Stromal cell of bone marrow (primary cell): ENCODE measurements at places on chromosomes 3 and 15.

GRCh38 chr3:120144267-120144666, 50.0 kb upstream of the GSK3B start:
- DNase-seq, result no peak

DNA sequence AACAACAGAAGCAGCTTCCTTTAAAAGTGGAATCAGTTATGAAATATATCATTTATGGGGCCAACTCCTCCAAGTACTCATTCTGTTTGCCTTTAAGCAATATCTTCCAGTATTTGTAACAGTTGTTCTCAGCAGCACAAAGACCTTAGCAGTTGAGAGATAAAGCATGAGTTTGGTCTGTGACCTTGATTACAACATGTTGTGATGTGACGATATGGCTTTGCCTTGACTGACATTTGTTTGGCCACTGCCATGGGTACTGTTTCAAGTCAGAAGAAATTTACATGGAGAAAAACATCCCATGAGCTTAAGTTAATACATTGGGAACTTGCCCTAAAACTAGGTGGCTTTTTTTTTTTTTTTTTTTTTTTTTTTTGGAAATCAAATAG, 175.1 kb upstream of the KBTBD8 start:
- no peak for DNase-seq

DNA sequence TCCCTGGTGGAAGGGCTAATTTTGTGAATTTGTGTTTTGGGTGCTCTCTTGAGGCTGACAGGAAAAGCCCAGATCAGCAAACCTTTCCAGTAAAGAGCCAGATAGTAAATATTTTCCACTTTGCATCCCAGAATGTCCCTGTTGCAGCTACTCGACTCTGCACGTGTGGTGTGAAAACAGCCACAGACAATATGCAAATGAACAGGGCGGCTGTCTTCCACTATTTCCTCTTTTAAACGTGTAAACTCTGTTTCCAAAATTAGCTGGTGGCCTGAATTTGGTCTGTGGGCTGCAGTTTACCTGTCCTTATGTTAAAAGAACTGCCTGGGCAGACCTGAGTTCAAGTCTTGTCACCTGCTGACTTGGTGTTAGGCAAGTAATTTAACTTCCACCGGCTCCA, 202.7 kb downstream of the EDEM1 start:
- no peak for DNase-seq

DNA sequence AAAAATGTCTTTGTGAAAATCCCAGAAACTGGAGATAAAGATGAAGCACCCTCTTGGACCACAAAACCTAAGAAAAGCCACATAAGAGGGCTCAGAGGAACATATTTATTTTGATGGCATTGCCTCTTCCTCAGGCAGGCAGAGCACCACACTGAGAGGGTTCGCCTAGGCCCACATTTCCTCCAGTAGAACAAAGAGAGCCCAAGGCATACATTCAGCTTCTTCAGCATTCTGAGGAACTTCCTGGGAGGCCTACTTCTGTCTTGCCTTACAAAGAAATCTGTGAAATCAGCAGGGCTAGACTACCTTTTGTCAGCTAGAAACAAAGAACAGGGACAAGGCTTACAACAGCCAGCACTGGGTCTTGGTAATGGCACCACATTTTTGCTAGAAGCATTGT, 1325.3 kb downstream of the SI start:
- no peak for DNase-seq

- no peak for DNase-seq
Observed at GRCh38 chr3:70815817-70816216, 503.4 kb upstream of the MDFIC2 start.
